Left hindlimb (tissue), 1 donor: ENCODE measurements at places on chromosomes 12 and 14.

DNA sequence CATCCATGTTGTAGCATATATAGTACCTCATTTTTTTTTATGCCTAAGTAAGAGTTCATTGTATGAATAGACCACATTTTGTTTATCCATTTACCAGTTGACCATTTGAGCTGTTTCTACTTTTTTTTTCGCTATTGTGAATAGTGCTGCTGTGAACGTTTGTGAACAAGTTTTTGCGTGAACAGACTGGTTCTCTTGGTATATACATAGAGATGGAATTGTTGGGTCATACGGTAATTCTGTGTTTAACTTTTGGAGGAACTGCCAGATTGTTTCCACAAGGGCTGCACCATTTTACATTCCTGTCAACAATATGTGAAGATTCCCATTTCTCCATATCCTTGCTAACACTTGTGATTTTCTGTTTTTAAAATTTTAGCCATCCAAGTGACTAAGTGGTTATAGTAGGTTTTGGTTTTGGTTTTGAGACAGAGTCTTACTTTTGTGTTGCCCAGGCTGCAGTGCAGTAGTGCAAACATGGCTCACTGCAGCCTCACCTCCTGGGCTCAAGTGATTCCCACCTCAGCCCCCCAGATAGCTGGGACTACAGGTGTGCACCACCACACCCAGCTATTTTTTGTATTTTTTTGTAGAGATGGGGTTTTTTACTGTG, 68.3 kb upstream of the AMN start:
- no peak for DNase-seq

- no peak for DNase-seq
Measured at GRCh38 chr14:61343991-61344405, 22.6 kb downstream of the PRKCH start.

DNA sequence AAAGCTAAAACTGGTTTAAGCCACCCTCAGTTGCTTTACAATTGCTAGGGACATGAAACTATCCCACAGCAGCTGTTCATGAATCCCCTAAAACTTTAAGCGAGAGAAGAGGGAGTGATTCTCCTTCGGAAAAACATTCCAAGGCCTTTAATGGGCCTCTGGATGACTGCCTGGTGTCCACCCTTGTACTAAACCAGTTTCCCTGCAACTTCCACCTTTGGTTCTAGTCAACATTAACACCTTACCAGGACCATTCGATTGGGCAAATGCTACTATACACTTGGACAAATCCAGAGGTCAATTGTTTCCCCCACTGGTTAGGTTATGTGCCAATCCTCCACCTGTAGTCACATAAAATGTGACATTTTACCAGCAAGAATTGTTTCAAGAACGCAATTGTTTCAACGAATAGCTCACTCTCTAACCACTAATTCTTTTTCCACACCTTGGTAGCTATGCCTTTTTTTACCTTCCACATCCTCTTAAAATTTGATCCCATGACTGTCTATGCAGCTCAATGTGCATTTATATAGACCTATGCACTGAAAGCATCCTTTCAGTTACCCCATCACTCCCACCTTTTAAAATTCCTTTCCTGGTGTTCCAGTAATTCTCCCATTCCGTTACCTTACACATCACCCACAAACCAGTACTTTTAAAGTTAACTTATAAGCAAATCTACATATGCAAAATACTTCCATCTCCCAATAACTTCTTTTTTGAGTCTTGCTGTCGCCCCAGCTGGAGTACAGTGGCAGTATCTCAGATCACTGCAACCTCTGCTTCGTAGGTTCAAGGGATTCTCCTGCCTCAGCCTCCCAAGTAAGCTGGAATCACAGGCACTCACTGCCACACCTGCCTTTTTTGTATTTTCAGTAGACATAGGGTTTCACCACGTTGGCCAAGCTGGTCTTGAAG, 3.6 kb downstream of the UBC start:
- no peak for DNase-seq

GRCh38 chr12:28313631-28314030, 123.4 kb downstream of the CCDC91 start:
- DNase-seq, result no peak

DNA sequence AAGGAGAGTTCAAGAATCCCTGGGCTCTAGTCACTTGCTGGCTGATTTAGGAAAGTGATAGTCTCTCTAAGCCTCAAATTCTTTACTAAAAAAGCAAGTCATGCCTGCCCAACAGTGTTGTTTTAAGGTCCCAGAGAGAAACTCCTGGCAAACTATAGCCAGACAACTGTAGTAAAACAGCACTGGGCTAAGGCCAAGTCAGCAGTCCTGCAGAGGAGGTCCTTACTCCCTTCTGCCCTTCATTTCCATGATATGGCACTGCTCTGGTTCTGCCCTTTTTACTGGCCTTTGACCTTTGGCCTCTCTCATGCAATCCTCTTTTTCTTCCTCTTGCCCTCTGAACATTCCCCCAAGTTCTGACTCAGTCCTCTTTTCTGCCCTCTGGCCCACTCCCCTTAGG, 74.9 kb downstream of the VWF start:
- DNase-seq, result no peak

- DNase-seq, result no peak
Measured at GRCh38 chr12:110661337-110661972, 27.5 kb downstream of the HVCN1 start.

GRCh38 chr12:41681898-41682297, 462.8 kb downstream of the GXYLT1 start:
- DNase-seq, result no peak

- DNase-seq, result no peak
Measured at GRCh38 chr14:52876311-52876710, 74.5 kb downstream of the FERMT2 start.

DNA sequence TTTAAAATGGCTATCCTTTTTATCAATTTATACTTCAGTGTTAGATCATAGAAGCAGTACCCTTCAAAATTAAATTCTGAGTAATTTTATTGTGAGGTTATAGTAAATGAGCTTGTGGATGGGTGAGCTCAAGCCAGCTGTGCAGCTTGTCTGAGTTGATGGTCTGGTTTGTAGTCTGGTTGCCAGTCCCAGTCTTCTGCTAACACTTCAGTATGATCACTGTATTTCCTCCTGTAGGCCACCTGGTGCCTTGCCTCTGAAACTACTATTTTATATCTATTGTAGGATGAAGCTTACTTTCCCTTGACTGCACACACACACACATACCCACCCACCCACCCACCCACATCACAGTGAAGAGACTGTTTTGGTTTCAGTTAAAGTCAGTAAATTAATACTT, 496.4 kb downstream of the PCNX1 start:
- no peak for DNase-seq

DNA sequence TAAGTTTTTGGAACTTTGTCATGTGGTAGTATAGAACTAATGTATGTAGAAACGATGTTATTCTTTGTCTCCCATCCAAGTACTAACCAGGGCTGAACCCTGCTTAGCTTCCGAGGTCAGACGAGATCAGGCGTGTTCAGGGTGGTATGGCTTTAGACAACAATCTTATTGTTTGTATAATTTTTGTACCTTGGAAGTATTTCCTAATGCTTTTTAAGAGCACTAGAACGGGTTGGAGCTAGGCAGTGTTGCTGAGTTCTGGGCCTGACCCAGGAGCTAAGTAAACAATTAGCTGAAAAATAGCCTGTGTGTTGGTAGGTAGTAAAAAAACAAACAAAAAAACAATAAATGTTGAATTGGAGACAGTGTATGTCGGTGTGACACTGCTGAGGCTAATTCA, 244.3 kb downstream of the EMP1 start:
- no peak for DNase-seq

GRCh38 chr14:23126548-23127278, 7.7 kb upstream of the CEBPE start:
- DNase-seq, result no peak

DNA sequence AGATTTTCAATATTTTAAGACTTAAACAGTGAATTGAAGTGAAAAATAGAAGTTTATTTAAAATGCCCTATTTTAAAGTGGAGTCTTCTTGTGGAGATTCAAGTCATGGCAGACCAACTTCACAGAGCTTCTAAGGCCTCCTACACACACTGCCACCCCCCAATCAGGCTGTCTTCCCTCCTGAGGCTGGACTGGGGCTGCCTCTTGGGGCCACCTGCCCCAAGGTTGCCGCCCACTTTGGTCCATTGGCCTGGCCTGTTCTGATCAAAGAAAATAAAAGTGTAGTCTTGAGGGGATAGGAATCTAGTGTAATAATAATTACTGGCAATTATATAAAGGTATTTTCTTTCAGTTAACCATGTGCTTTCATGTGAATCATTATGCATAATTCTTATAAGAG, 1.3 kb downstream of the GOLT1B start:
- no peak for DNase-seq

GRCh38 chr12:113634982-113635381, 163.3 kb upstream of the LHX5 start:
- DNase-seq, result no peak

DNA sequence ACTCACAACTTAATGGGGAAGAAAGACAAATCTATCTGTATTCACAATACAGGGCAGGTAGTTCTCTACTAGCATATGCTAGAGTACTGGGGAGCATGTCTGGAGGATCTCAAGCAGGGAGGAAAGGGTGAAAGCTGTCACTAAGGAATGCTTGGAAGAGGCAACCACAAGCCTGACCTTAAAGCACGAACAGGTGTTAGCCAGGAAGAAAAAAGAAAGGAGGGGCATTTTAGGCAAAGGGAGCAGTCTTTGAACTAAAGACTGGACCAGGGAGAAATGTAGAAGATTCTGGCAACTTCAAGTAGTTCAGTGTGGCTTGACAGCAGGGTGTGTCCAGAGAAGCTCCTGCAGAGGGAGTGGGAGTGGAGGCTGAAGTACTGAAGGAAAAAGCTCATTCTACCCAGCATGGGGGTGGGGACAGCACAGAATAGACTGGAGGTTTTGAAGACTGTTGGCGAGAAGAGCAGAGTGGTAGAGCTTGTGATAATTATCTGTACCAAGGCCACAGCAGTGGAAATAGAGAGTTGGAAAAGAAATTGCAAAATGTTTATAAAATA, 50.9 kb downstream of the AP5M1 start:
- DNase-seq, result no peak

GRCh38 chr12:82708061-82708879, 21.6 kb downstream of the TMTC2 start:
- no peak for DNase-seq

DNA sequence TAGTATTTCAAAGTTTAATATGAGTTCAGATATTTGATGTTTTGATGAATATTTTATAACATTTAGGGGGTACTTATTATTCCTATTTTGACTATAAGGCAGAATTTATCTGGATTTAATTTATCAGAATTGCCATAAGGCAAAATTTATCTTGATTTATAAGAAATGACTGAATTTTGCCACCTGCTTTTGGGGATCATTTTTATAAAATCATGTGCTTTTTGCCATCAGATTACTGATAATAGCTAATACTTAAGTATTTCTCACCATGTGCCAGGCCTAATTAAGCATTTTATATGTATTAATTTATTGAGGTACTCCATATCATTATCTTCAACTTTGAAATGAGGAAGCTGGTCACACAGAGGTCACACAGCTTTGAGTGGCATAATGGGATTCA, 423.7 kb downstream of the PRKD1 start:
- no peak for DNase-seq

GRCh38 chr12:89450907-89451306, 73.7 kb downstream of the GALNT4 start:
- DNase-seq, result no peak

DNA sequence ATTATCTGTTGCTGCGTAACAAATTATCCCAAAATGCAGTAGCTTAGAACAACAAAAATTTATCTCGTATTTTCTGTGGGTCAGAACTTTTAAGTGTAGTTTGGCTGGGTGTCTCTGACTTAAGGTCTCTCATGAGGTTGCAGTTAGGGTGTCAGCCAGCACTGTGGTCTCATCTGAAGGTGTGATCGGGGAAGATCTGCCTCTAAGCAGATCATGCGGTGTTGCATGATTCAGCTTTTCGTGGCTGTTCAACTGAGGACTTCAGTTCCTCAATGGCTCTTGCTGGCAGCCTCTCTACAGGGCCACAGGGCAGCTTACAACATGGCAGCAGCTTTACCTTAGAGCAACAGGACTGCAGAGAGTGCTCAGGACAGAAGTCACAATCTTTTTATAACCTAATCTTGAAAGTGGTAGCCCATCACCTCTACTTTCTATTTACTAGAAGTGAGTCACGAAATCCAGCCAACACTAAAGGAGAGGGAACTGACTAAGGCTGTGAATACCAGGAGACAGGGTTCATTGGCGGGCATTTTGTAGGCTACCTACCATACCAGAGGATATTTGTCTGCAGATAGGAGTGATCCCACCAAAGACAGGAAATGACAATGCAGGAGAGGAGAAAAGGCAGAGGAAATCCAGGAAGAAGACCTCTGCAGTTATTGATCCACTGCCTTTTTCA, 1.8 kb upstream of the TMPRSS12 start:
- DNase-seq, result no peak

DNA sequence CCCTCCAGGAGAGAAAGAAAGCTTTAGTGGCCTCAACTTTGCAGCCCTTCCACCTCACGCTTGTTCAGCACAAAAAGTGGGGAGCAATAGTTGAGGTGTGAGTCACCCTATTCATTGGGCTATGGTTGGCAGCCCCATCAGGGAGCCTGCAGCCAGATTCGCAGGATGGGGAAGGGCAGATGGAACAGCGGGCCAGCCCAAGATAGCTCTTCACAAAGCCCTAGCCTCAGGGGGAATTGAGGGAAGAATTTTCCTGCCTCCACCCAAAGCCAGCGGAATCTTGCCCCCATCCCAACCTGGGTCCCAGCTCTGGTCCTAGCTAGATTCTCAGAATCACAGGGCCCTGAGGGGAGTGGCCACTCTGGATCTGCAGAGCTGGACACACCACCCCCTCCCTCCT, 3.6 kb upstream of the KRT5 start:
- no peak for DNase-seq

DNA sequence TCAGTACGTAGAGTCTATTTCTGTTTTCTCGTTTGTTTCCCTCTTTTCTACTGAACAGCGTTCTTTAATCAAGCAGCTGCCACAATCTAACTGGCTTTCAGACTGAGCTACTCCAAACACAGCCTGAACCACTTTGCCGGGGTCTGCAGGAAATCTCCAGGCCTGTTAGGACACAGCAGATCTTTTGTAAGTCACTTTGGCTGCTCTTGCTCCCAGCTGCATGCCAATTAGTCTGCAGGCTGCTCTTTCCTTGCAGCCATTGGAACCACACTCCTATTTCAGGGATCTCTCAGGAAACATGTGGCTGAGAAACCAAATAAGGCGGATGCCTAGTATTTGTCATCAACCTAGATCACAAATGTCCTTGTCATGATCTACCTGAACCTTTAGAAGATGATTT, 73.6 kb downstream of the TMTC1 start:
- DNase-seq, result peak; percentile 74
